Stimulated activated CD8-positive, alpha-beta memory T cell treated with anti-CD3 and anti-CD28 coated beads, Interleukin-4, amount 100 ng/mL, for 48 hours (primary cell): ENCODE measurements at places on chromosomes 12 and 14.
A peak's percentile ranks its signal among the peaks of the same experiment; 100 is the strongest.

- no peak for DNase-seq
Measured at GRCh38 chr14:72974661-72975060, 48.4 kb downstream of the DCAF4 start.

GRCh38 chr12:62726471-62726980, 208.4 kb downstream of the PPM1H start:
- DNase-seq, result no peak

- peak; percentile 54 for DNase-seq
Measured at GRCh38 chr12:107368586-107368985, 275.2 kb upstream of the CRY1 start.

DNA sequence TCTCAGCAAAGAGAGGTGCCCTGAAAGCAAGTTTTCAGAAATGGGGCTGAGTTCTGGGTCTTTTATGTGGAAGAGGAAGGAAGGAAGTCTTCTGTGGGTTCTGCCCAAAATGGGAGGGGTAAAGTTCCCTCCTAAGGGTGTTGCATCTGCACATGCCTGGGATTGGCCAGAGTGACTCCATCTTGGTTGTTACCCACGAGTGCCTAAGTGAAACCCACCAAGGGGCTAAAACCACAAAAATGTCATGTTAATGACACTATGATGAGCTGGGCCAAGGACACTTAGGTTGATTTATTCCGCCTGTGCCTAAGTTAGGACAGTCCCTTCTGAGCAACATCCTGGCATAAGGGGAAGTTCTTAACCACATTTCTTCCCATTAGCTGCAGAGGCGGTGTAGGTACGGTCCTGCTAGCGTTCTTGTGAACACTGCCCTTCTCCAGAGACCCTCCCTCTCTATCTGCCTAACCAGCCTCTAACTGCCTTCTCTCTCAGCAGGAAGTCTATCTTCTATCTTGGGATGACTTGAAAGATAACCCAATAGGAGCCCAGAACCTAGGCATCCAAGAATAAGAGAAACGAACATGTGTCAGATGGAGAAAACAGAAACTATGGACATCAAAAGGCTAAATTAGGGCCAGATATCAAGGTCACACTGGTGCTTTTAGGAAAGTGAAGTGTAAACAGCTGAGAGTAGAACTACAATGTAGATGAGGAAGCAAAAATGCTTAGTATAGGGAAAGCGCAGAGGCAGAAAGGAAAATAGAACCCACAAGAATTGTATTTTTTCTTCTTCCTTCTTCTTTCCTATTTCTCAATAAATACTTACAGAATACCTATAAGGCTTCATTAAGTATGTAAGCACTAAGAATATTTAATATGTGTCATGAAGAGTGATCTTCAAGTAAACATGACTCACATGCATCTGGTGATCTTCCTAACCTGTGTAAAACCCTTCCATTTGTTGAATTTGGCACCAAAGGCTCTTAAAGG, 104.2 kb upstream of the AMN1 start:
- peak; percentile 33 for DNase-seq

GRCh38 chr14:103881268-103882201, 34.2 kb upstream of the PPP1R13B start:
- DNase-seq, result no peak
